ENCODE measurements at places on chromosomes 5 and 9.

GRCh38 chr9:37443566-37443965 lies 21.1 kb downstream of the GRHPR start:
- no peak for DNase-seq

- DNase-seq: peak; percentile 45
These were observed 40.6 kb upstream of the ITGA2 start for GRCh38 chr5:52948418-52949076.

GRCh38 chr5:95113489-95113888 lies 171.4 kb downstream of the MCTP1 start:
- no peak for DNase-seq

DNA sequence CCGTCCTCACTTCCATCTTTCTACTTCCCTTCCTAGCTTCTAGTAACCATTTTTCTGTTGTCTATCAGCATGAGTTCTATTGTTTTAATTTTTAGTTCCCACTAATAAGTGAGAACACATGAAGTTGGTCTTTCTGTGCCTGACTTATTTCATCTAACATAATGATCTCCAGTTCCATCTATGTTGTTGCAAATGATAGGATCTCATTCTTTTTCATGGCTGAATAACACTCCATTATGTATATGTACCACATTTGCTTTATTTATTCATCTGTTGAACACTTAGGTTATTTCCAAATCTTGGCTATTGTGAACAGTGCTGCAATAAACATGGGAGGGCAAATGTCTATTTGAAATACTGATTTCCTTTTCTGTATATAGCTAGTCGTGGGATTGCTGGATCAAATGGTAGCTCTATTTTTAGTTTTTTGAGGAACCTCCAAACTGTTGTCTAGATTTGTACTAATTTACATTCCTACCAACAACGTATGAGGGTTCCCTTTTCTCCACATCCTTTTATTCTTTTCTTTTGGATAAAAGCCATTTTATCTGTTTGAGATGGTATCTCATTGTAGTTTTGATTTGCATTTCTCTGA lies 50.3 kb downstream of the NSD1 start:
- DNase-seq: no peak

- no peak for DNase-seq
These were observed 22.6 kb downstream of the MYO10 start for GRCh38 chr5:16913187-16914107.

DNA sequence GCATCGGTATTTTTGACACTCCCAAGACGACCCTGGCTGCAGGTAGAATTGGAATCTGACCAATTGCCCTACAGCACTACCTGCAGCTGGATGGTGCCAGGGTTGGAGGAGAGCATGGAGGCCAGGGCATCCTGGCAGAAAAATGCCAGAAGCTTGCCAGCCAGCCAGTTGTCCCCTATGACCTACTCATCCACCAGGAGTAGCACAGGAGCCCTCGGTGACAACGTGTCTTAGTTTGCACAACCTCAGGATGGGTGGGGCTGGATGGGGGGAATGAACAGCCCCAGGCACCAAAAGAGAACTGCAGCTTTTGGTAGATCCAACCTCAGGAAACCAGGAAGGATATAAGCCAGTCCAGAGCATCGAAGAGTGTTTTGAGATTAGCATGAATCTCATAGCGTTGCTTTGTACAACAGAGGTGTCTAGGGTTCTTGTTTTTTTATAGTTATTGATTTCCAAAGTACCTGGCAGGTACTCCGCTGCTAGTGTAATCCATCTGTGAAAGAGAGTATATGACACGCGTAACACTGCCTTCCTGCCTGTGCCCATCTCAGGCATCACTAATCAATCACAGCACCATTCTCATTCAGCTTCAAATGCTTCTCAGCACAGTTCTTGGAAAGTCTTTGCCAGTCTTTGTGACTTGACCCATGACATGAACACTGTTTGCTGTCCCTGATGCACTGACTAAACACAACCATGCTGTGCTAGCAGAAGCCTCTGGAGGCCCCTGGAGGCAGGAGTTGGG lies 36.7 kb upstream of the ASS1 start:
- DNase-seq: no peak
